OCI-M1 (cell line): ENCODE measurements at places on chromosomes 12 and 14.

- DNase-seq = no peak
These were observed 77.2 kb downstream of the BHLHE41 start for GRCh38 chr12:26047401-26048226.

GRCh38 chr12:49515266-49515665 is 23.6 kb upstream of the KCNH3 start:
- no peak for DNase-seq

DNA sequence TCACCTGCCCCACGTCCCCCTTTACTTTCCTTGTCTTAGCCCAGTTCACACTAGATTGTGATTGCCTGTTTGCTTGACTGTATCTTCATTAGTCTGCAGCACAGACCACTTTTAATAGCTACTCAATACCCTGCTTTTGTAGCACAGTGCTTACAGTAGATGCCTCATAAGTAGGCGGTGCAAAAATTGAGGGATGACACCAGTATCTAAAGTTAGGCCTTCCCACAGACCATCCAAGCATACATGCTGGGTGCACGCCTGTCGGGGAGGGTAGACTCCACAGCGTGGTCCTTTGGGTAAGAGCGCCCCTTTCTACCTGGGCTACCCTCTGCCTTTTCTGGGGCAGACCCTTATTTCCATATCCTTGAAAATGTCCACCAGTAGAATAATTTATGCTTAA is 140.8 kb downstream of the GCH1 start:
- DNase-seq = no peak

DNA sequence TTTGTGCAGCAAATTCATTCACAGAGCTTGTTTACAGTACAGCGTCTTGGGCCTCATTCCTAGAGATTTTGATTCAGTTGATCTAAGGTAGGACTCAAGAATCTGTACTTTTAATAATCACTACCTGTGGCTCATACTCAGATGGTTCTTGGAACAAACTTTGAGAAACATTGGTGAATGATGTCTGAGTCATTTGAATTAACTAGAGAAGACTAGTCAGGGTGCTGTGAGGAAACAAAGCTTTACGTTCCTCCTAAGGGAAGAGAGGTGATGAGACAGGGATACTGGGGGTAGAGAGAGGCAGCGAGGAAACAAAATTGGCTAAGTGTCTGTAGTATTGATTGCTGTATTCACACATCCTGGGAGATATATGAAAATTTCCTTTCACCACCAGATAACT is 109.4 kb downstream of the SLC15A5 start:
- no peak for DNase-seq

- DNase-seq = no peak
These were observed 25.0 kb downstream of the SLC15A4 start for GRCh38 chr12:128798571-128799341.

- no peak for DNase-seq
These were observed 106.8 kb downstream of the TMEM260 start for GRCh38 chr14:56686416-56686815.

GRCh38 chr12:9710584-9711375 is 22.1 kb downstream of the CLECL1 start:
- no peak for DNase-seq
